ENCODE measurements at places on chromosomes 2 and 18. TPM values are rescaled to one million over a fixed set of nuclear protein-coding genes. Genes with fewer than 3 reads are reported as not detected.

The APOB gene
- total RNA-seq, result 4.2 TPM

The CLIP4 gene
- total RNA-seq, result 318 TPM

The G6PC2 gene
- total RNA-seq, result not detected

DNA sequence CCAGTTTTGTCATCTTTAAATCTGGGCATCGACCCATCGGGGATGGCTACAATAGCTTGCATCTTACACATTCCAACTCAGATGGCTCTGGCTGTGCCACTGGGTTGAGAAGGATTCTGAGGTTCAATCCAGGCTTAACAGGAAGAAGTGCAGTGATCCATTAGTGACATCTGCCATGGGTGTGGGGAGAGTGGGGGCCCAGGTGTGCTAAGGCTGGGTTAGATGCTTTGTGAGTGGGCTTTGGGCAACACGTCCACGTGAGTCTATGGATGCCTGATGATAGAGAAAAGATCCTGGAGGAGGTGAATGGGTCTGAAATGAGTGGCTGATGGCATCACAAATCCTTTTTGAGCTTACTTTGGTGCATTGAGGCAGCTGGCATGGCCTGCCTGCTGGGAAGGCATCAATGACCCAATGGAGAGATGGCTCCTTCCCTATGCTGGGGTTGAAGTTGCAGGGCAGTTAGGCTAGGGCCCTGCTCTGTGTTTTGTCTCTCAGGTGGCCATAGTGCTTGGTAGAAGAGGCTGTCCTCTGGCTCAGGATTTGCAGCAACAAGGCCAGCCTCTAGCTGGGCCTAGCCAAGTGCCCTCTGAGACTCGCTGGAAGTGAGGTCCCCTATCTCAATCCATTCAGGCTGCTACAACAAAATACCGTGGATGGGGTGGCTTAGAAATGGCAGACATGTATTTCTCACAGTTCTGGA, 56.7 kb downstream of the HS1BP3 start:
- peaks cover 17% of the 10 kb centered on the region for H3K4me1 ChIP-seq
- H3K27ac ChIP-seq, result peak overlapping the region; percentile 16
- H3K27me3 ChIP-seq, result no peaks in the 10 kb centered on the region
- no peak overlapping the region for H3K4me3 ChIP-seq

DNA sequence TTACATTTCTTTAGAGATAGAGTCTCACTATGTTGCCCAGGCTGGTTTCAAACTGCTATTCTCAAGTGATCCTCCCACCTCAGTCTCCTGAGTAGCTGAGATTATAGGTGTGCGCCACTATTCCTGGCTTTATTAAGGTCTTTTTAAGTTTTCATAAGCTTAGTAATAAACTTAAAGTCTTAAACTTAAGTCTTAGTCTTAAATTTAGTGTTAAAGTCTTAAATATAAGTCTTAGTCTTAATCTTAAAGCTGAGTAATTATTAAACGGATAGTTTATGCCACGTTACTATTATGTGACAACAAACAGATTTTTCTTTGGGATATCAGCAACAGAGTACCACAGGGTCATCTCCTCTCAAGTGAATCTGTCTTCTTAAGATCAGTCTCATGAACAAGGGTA, 12.6 kb downstream of the FARP2 start:
- peaks cover 31% of the 10 kb centered on the region for H3K4me1 ChIP-seq
- H3K27ac ChIP-seq, result no peak overlapping the region
- no peaks in the 10 kb centered on the region for H3K27me3 ChIP-seq
- no peaks in the 10 kb centered on the region for H3K36me3 ChIP-seq
- no peak overlapping the region for H3K4me3 ChIP-seq

DNA sequence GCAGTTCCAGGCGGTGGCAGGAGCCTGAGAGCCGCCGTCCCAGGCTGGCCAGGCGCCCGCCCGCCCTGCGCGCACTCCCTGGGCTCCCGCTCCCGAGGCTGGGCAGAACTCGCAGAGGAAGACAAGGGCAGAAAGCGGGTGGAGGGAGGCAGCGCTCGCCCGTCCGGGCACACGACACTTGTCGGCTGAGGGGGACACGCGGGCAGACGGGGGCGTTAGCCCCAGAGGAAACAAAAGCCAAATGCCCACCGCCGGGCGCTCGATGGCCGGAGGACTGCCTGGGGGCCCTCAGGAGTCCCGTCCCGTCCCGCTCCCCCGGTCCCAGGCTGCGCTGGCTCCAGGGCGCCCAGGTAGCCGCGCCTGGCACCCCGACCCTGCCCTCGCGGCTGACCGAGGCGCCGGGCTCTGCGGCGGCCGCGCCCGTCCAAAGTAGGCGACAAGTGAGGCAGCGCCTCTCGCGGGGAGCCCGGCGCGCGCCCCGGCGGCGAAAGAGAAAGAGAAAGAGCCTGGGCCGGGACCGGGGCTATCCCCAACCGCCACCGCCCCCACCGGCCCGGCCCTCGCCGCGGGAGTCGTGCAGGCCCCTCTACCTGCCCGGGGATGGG, 491 bp downstream of the L3MBTL4 start:
- H3K27ac ChIP-seq, result peak overlapping the region; percentile 50
- no peaks in the 10 kb centered on the region for H3K4me1 ChIP-seq
- H3K27me3 ChIP-seq, result peaks cover 5% of the 10 kb centered on the region
- H3K36me3 ChIP-seq, result no peaks in the 10 kb centered on the region
- peak overlapping the region; percentile 74 for H3K4me3 ChIP-seq
- peak; percentile 7 for DNase-seq

GRCh38 chr2:186059096-186059495, 320.5 kb downstream of the FSIP2 start:
- no peak overlapping the region for H3K4me3 ChIP-seq
- no peak overlapping the region for H3K27ac ChIP-seq
- peaks cover 18% of the 10 kb centered on the region for H3K4me1 ChIP-seq
- no peak for DNase-seq
- no peaks in the 10 kb centered on the region for H3K27me3 ChIP-seq

GRCh38 chr2:230921806-230922595, 3.0 kb downstream of the GPR55 start:
- DNase-seq, result no peak
- no peaks in the 10 kb centered on the region for H3K4me1 ChIP-seq
- no peaks in the 10 kb centered on the region for H3K27me3 ChIP-seq
- H3K4me3 ChIP-seq, result no peak overlapping the region
- H3K36me3 ChIP-seq, result no peaks in the 10 kb centered on the region

GRCh38 chr18:22277758-22278157, 108.4 kb downstream of the GATA6 start:
- no peak for DNase-seq
- no peaks in the 10 kb centered on the region for H3K27me3 ChIP-seq
- no peaks in the 10 kb centered on the region for H3K4me1 ChIP-seq
- no peaks in the 10 kb centered on the region for H3K36me3 ChIP-seq
- H3K4me3 ChIP-seq, result no peak overlapping the region

- H3K4me1 ChIP-seq, result no peaks in the 10 kb centered on the region
- no peak for DNase-seq
- H3K27me3 ChIP-seq, result no peaks in the 10 kb centered on the region
Measured at GRCh38 chr2:66872986-66873754, 438.2 kb downstream of the MEIS1 start.

Data from gastrocnemius medialis (tissue), 4 donors.